ENCODE measurements at places on chromosomes 4 and X.

- no peak for ATAC-seq
Observed at GRCh38 chr4:3642806-3643517, 110.7 kb upstream of the LRPAP1 start.

DNA sequence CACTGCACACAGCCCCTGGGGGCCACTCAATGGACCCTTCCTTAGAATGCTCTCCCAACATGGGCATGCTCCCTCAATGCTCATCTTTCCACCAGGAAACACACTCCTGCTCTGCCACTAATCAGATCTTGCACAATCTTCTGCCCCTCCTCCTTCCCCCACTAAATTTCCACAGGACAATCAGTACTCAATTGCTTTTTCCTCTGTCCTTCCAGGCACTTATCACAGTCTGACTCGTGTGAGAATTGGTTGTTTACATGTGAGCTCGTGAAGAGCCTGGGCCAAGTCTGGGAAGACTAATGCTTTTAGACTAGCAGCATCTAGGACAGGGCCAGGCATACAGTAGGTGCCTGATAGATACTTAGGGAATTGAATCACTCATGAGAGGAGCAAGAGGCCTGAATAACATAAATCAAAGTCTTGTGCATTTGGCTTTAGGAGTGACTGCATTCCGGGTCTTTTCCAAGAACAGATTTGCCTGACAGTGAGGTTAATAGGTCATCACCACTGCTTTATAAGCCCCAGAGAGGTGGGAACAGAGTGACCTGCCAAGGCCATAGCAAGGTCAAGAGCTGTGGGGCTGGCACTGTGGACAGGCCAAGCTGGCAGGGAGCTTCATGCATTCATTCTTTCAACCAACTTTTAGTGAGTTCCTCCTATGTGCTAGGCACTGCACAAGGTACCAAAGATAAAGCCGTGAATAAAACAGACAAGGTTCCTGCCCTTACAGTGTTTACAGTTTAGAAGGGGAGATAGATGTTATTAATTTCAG lies 55.0 kb downstream of the PRPS1 start:
- no peak for ATAC-seq

DNA sequence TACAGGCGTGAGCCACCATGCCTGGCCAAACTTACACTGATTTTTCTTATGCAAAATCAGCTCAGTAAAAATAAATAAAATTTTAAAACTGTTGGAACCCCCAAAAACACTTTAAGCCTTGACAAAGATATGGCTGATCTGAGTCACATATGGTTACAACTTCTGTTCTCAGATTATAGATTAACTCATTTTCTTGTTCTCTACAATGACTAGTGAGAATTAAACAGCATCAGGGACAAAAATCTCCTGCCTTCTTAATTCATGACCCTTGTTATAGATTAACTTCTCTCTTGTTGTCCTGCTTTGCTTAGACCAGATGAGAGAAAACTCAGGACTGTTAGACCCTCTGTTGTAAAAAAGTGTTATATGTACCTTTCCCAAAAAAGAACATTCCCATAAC lies 24.2 kb upstream of the EXOC1L start:
- ATAC-seq = no peak

GRCh38 chr4:153533387-153533786 lies 67.2 kb downstream of the TMEM131L start:
- ATAC-seq = no peak

DNA sequence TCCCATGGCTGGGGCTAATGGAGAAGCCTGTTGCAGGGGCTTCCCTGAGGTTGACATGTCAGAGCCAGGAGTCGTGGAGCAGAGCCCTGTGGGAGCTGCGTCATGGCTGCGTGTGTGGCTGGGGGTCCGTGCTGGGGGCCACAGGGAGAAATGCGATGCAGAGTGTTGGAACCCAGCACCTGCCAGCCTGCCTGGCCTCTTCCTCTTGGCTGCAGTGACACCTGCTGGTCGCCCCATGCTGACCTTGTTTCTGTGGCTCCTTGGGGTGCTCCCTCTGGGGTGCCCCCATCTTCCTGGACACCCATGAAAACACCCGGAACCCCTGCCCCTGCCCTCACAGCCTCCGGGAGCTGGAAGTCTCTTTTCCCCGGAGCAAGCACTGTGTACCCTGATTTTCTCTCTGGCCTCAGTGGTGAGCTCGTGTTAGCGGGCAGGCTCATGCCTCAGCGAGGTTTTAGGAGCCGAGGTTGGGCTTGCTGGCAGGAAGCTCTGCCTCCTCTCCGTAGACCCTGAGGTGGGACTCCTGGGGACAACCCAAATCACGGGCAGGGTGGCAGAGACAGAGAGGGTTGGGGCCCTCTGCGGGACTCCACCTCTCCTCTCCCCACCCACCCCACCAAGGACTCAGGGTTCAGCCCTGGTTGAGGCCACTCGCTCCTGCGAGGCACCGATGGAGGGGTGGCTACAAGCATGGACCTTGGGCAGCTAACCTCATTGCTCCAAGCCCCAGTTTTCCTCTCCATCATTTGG lies 103.7 kb downstream of the SORCS2 start:
- no peak for ATAC-seq

DNA sequence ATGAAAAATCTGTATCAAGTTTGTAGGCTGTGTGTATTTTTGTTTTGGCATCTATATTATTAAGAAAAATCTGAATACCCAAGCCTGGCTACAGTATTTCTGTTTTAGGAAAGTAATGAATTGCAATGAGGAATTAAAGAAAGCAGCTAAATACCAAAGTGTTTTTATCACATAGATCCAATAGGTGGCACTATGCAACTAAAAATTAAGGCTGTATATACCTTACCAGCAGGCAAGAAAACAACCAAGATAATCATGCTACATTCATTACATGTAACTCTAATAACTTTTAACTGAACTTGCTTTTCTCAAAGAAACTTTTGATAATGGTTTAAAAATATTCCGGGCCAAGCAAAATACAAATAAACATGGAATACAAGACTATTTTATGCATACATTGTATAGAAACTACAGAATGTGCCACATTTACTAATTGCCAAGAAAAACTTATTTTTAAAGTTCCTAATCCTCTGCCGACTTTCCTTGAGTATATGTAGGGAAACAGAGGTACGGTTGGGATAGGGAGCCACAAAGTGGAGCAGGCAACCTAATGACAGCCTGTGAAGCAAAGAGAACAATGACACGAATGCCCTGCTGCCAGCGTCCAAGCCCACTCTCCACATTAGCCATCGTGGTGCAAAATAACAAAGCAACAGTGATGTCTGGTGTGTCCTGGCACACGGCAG lies 63.7 kb downstream of the SEC24D start:
- peak; percentile 43 for ATAC-seq

DNA sequence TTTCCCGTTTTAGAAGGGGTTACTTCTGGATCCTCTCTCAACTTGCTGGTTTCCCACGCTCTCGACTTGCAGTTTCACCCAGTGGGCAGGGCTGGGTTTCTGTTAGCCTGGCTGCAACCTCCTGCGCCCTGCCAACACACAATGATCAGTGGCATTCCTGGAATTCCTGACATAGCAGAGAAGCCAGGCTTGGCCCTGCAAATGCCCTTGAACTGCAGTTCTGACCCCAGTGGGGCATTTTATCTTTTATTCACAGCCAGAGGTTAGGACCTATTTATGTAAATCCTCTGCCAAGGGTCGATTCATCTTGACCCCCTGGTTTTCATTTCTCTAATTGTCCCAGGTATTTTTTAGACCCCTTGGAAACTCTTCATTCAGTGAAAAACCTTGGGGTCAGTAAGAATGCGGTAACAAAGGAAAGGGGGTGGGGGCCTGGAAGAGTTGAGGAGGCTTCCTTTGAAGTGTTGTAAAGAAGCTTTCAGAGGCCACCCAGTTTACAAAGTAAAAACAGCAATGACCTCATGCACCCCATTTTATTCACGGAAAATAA lies 217.6 kb downstream of the ZNF674 start:
- no peak for ATAC-seq

DNA sequence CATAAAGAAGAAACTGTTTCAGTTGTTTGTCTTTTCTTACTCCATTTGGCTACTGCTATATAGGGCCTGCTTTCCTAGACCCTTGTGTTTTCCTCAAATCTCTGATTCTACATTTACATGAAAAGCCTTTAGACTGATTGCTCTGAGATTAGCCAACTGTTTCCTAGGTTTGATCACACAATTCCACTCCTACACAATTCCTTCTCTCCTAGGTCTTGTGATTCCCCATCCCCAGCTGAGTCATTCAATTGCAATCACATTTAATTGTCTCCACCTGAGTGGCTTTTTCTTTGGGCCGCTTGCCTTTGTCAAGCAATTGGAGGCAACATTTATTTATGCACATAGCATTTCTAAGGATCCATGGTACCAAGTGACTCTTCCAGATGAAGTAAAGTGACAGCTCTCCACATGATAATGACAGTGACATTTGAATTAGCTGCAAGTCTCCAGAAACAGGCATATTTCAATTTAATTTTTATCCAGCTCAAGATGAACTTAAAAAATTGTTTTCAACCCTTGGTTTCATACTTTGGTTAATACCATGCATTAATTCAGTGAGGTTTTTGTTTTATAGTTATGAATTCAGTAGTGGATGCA lies 35.8 kb downstream of the ATXN3L start:
- ATAC-seq = no peak

DNA sequence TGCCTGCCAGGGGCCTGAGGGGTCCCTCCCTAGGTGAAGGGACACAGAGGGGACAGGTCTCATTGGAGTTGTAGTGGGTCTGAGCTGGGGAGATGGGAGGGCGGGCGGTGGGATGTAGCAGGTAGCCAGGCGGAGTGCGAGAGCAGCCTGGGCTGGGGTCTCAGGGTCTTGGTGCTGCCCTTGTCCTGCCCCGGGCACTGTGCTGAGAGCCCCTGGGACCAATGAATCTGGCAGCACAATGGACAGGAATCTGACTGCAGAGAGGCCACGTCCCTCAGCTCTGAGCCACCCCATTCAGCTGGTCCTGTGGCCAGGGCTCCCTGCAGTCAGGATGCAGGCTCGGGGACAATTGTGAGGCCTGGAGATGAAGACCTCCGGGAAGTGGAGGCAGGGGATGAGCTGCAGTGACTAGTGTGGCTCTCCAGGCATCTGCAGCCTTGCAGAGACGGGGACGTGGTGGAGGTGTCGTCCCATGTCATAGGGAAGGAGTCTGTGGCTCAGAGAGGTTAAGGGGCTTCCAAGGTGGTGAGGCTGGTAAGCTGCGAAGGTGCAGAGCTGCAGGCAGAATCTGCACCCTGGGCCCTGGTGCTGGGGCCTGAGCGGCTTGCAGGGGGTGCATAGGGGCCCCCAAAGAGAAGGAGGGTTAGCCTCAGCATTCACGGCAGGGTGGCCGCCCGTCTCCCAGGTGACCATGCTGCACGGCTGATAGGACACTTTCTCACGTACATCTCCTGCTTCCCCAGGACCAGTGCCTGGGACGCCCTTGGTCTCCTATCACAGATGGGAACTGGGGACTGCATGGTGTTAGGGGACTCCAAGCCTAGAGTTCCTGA lies 20.6 kb downstream of the NSG1 start:
- no peak for ATAC-seq

GRCh38 chr4:138052806-138053632 lies 189.1 kb downstream of the SLC7A11 start:
- ATAC-seq = no peak

DNA sequence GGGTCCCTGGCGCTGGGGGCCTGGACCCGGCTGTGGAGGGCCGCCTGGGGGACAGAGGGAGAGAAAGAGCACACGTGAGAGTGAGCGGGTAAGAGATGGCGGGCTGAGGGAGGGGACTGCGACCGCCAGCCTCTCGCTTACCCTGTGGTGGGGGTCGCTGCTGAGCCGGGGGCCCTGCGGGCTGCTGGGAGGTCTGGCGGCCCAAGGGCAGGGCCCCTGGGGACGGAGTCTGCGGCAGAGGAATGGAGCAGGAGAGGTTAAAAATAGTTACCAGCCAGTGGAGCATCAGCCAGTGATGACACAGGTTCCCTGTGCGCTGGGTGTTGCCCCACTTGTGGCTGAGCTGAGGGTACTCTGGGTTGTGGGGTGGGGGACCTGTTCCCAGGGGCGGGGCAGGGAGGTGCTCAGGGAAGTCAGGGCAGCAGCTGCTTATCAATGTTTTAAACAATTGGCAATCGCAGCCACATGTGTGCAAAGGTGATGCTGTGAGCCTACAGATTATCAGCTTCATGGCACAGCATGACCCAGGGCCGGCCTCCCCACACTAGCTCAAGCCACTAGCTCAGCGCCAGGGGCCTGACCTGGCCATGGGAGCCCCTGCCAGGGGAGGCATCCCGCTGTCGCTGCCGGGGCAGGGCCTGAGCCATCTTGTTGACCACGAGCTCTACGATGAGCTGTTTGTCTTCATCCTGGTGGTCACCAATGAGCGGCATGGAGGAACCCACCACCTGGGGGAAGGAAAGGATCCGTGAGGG lies 7.5 kb upstream of the TIMP1 start:
- no peak for ATAC-seq

GRCh38 chr4:155539746-155540145 lies 126.9 kb upstream of the GUCY1A1 start:
- ATAC-seq = no peak
